ENCODE measurements at places on chromosomes 12 and 14.

GRCh38 chr12:5620896-5621295 is 189.0 kb downstream of the NTF3 start:
- DNase-seq = no peak

DNA sequence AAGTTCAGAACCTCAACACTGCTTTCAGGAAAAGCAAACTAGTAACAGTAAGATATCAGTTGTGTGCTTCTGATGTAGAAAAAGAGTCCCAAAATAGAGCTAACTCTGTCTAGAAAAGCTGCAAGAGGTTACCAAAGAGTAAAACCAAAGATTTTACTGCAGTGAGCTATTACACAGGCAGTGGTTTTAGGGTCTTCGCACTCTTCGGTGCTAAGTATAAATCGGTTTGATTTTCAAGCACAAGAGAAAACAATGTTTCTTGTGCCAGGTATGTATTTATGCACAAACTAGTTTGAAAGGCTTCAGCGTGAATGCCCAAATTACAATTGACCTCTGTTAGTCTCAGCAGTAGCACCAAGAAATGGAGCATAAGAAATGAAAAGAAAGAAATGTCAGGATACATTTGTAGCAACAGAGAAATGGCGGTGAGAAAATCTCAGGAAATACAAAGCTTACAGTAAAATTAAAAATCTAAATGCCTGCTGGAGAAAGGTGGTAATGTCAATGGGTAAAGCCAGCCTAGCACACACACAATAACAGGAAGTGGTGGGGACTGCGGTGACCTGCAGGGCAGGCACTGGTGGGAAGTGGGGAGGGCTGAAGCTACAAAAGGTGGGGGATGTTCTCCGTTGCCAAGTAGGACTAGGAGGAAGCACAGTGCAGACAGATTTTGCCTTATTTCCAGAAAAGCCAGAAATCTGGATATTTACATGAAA is 18.0 kb upstream of the DYRK2 start:
- peak; percentile 87 for DNase-seq

DNA sequence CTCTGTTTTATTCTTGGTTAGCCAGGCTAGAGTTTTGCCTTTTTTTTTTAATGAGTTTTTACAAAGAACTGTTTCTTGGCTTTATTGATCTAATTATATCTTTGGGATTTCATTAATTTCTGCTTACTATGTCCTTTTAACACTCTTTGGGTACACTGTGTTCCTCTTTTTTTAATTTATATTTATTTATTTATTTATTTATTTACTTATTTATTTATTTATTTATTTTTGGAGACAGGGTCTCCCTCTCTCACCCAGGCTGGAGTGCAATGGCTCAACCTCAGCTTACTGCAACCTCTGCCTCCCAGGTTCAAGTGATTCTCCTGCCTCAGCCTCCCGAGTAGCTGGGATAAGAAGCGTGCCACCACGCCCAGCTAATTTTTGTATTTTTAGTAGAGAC is 15.1 kb upstream of the MARK3 start:
- DNase-seq = no peak

DNA sequence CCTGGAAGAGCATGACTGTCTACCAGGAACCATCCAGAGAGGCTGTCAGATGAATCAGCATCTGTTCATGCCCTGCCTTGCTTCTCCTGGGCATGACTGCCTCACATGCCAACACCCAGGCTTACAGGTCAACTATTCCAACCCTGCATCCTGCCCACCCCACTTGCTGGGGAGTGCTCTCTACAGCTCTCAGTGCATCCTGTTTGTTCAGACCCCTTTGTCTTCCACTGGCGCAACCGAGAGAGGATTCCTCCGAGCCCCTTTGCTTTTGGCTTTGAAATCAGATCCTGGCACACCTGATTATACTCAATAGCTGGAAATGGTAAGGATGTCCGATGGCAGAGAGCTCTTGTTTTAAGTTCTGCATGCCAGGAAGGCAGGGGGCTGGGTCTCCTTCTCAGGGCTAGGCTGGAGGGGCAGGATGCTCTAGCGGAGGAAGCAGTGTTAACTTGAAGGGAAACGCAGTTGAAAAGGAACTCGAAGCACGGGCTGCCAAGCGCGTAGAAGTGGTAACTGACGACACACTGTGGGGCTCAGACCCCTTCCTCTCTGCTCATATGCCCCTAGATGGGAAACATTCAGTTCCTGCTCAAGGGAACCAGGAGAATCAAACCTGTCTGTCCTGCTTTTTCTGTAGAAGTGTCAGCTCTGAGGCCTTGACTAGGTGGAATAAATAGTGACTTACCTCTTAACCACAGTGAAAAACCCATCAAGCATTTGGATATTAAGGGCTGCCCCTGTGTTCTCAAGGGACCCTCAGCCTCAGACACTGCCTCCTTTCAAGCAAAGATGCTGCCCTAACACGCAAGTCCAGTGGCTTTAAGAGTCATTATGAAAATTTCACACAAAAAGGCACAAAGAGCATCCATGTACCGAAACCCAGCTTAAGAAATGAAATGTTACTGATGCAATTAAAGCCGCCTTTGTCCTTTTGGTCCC is 297.5 kb downstream of the ZFP36L1 start:
- peak; percentile 58 for DNase-seq

- DNase-seq = no peak
Observed at GRCh38 chr12:108065069-108065468, 64.0 kb upstream of the WSCD2 start.

DNA sequence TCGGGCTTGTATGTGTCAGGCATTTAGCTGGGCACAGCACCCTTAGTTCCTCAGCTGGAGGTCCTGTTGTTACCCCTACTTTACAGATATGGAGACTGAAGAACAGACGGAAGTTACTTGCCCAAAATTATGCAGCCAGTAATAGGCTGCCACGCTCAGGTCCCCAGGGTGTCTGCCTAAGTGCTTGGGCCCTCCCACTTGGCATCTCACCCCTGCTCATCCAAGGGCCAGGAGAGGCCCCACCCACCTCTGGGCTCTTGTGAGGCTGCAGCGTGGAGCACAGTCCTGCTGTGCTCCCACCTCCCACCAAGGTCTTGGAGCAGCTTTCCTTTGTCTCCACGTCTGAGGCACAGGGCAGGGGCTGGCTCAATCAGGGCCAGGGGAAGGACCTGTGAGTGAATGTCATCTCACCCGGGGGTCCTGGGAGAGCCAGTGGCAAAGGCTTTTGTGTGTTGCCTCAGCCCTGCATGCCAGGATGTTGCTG is 64.6 kb downstream of the BEGAIN start:
- DNase-seq = no peak

- DNase-seq = no peak
Observed at GRCh38 chr12:26069796-26070195, 55.0 kb downstream of the BHLHE41 start.

- DNase-seq = no peak
Observed at GRCh38 chr14:66099451-66099850, 386.7 kb upstream of the CCDC196 start.

- no peak for DNase-seq
Observed at GRCh38 chr12:130526813-130527212, 189.1 kb downstream of the PIWIL1 start.

GRCh38 chr14:97361958-97362357 is 564.8 kb downstream of the VRK1 start:
- DNase-seq = no peak

- peak; percentile 73 for DNase-seq
Observed at GRCh38 chr14:95361373-95362137, 41.8 kb upstream of the CLMN start.

DNA sequence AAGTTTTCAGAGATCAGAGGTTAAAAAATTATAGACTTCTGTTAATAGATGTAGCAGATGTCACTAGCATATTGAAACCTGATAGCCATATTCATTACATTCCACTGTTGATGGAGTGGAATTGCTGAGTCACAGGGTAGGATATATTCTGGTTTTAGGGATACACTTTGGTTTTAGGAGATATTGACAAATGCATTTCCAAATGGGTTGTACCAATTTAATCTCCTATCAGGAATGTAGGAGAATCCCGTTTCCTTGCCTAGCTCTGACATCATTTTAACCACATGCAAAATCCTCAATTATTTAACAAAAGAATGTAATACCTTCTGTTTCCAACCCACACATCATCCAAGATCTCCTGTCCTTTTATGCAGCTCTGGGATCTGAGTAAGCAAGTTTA is 30.7 kb upstream of the ESR2 start:
- no peak for DNase-seq

DNA sequence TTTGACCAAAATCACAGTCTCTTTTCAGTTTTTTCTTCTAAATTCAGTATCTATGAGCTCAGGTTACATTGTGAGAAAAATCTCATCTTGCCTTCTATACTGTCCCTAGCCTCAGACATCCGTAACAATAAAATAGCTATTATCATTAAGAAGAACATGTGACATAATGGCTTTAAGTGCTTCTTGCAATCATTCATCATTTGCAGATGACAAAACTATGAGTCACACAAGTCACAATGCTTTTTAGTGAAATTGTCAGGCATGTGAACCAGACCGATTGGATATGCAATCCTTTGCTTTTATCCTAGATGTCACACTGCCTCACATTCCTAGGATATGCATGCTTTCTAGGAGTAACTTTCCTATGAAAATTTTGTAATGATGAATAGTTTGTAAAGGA is 313.1 kb downstream of the SLC6A15 start:
- no peak for DNase-seq

DNA sequence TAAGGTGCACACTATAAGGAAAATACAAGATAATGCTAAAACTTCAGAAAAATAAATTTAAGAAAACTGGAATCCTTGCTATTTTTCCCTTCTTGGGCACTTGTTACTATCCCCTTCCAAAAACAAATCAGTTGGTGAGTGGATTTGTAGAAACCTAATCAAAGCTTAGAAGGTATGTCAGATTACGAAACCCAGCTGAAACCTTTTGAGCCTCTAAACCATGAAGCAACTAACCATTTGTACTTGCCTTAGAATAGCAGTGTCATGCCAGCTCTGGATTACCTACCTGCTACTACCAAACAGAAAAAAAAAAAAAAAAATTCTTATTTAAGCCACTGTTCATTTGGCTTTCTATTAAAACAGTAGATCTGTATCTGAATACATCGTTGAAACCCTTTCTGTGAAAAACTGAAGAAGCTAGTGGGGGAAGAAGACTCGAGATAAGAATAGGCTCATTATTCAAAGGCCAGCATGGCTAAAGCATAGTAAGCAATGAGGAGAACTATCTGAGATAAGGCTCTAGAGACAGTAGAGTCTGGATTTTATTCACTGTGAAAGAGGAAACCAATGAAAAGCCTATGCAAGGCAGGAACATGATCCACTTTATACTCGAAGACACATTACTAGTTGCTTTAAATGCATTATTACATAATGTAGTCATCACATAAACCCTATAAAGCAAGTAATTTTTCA is 30.2 kb downstream of the OSBPL8 start:
- no peak for DNase-seq

DNA sequence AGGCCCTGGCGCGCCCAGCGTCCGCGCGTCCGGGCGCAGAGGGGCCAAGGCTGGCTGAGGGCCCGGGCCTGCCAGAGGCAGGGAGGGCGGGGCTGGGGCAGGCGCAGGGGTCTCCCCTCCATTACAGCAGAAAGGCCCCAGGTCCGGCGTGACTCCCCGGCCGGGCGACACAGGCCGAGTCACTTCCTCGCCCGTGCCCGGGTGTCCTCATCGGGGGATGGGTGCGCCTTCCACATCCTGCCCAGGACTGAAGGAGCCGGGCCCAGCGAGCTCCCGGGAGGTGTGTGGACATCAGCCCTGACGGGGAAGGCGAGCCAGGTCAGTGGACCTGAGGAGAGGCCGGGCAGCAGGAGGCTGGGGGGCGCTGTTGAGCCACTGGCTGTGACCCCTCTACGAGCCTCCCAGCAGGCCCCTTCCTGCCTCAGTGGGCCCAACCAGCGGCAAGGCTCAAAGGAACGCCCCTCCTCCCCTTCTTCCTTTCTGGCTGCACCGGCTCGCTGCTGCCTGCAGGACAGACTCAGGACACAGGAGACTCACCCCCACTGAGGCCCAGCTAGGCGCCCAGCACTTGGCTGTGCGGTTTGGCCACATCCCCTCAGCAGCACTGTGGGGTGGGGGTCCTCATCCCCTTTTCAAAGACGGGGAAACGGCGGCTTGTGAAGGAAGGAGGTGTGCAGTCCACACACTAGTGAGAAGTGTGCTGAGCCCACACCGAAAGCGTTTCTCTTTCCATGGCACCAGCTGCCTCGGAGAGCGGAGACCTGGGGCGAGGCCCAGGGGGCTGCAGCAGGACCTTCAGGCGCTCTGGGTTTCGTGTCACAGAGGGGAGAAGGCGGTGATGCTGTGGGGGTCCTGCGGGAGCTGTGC is 606 bp downstream of the TNFAIP2 start:
- DNase-seq = no peak

DNA sequence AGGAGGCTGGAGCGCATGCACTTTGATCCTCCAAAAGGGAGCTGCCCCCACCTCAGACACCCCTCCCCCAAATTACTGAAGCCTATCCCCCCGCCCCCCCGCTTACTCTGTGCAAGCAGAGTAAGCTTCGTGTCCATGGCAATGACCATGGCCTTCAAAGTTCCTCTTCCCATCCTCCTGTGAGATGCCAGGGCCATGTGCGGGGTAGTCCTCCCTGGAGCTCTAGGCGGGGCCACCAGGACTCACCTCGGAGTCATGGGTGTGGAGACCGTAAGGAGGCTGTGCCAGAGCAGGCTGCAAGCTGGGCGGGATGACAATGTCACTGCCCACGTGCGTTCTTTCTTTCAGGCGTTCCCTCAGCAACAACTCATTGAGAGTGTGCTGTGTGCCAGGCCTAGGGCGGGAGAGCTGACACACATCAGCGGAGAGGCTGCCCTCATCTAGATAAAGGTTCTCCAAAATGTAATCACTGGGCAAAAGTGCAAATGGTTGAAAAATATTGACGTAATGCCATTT is 66.8 kb downstream of the C14orf132 start:
- no peak for DNase-seq

DNA sequence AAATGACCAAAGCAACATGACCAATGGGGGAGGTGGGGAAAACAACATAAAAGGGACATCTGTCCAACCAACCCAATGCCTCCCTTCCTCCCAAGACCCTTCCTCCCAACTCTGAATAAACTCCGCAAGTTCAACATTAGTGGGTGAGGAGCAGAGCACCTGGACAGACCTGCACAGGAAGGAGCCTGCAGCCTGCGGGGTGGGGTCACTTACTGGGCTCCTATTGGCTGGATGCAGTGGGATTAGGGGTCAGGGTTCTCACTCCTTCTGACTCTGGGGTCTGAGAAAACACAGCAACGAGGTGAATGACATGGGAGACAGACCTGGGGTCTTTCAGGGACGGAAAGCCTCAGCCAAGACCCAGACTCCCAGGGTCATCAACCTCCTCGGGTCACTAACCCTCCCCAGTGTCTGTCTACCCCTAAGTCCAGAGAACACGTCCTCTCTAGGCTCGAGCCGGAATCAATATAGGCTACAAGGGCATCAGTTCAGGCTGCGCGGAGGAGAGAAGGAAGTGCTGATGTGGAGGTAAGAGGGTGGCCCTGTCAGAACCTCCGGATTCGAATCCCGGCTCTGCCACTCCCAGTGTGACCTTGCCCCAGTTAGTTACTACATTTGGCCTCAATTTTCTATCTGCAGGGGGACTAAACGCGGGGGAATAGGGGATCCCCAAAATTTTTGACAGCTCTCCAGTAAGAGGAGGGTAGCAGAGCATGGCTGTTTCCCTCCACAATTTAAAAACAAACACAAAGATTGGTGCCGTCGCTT is 860 bp downstream of the NDRG2 start:
- DNase-seq = peak; percentile 34

- DNase-seq = no peak
Observed at GRCh38 chr12:67524861-67525616, 123.5 kb upstream of the DYRK2 start.
